ENCODE measurements at places on chromosomes 1 and 21.

GRCh38 chr1:100354971-100355394 is 2.7 kb downstream of the CDC14A start:
- no peak for DNase-seq

GRCh38 chr1:31627301-31627929 is 9.9 kb downstream of the HCRTR1 start:
- peak; percentile 10 for DNase-seq

DNA sequence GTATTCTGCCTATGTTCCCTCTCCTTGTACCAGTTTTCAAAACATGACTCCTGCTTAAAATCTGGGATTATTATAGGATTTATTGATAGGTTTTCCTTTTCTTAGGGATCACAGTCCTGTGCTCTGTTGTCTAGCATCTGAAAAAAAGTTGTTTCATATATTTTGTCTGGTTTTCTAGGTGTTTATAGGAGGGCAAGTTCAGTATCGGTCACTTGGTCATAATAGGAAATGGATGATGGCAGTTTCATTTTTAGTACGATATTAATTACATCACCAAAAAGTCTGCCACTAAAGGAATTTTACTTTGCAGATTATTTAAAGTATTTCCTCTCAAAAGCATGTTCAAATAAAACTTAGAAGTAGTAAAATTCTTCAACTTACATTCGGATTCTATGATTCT is 94.4 kb downstream of the RASAL2 start:
- no peak for DNase-seq

- DNase-seq: peak; percentile 64
These were observed 118.3 kb downstream of the GALNT2 start for GRCh38 chr1:230185076-230186001.

Data from hematopoietic multipotent progenitor cell treated with erythropoietin and hydrocortisone succinate and interleukin-3 and kit ligand, for 4 days (in vitro differentiated cells).